Peyer's patch (tissue), 4 donors: ENCODE measurements at places on chromosomes 11 and 22. TPM values are rescaled to one million over a fixed set of nuclear protein-coding genes. Genes with fewer than 3 reads are reported as not detected.
A peak's percentile ranks its signal among the peaks of the same experiment; 100 is the strongest.

The ARHGAP8 gene
- total RNA-seq, result 14.9 TPM

- DNase-seq, result no peak
These were observed 68.9 kb upstream of the NUP50 start for GRCh38 chr22:45094825-45095224.

The OVCH2 gene
- total RNA-seq, result not detected

DNA sequence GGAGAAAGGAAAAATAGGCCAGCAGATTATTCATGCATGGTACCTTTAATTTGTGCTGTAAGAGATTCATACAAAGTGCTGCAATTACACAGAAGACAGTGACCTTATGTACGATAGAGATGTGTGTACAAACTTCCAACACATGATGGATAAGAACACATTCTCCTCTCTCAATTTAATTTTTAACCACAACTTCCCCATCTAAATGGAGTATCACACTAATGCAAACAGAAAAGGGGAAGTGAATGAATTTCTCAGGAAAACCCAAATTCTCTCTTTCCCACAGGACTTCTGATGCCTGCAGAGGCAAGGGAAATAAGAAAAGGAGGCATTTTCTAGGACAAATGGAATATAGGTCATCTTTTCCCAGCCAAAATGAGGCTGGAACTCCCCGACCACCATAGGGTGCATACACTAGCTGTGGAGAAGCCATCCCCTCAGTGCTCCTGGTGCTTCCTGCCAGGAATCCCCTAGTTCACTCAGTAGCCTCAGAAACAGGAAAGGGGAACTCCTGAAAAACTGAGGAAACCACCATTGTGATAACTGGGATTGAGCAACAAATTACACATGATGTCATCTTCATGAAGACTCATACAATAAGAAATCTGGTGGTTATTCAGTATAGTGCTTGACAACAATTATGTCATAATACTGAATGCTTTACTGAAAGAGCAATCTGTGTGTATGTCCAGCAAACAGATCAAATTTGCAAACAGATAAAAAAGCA, 22.4 kb downstream of the MMP10 start:
- no peak for DNase-seq

DNA sequence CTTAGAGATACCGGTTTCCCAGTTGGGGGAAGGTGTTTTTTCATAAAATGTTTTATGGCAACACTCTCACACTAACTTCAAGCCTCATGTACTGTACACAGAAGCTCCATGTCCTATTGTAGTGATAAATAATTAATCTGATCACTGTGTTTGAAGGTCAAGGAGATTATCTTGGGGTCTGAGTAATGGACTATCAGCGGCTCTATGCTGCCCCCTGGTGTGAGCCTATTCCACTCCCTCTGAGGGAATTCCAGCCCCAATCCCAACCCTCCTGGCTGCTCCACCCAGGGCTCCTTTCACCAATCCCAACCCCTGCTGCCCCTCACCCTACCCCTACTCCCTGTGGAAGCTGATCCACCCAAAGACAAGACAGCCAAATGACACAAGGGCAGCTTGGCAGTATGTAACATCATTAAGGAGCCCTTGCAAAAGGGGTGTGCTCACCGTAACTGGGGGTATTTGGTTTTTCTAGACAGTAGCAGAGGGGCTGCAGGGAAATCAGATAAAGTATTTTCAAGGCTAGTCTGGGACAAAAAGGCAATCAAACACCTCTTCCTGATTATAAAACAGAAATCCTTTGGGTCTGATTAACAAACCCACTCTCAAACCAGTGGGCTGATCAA, 22.3 kb downstream of the HPS4 start:
- DNase-seq, result peak; percentile 85

The ABCC8 gene
- 7.4 TPM for total RNA-seq

GRCh38 chr11:122337704-122338103, 221.7 kb upstream of the BLID start:
- DNase-seq, result no peak

The SLN gene
- not detected for total RNA-seq

- DNase-seq, result peak; percentile 55
These were observed 3.6 kb upstream of the TBC1D22A start for GRCh38 chr22:46758867-46759290.

GRCh38 chr11:115930291-115930690, 426.1 kb upstream of the CADM1 start:
- no peak for DNase-seq

The DDIAS gene
- total RNA-seq, result 0.83 TPM
